ENCODE measurements at places on chromosomes 4 and X.

DNA sequence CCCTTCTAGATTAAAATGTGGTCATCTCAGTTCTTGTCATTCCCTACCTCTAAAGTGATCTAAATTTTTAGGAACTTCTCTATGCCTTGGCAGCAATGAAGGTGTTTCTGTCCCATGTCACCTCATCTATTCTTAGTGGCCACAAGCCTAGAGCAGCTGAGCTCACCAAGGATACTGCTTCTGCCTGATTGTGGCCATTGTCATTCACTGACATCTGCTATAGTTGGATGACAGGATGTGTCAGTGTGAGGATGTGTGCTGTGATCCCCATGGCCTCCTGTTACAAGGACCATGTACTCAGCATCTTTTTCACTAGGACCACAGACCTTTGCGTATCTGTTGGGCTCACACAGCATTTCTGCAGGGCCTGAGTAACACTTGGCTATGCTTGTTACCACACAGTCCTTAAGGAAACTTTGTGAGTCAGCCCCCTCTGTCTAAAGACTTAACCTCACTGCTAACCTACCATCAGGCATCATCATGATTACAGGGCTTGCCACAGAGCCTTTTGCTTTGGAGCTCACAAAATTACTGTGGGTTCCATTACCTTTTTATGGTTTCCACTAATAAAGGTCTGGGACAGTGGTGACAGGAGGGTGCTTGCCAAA is 421.0 kb downstream of the ADAM29 start:
- DNase-seq, result no peak

DNA sequence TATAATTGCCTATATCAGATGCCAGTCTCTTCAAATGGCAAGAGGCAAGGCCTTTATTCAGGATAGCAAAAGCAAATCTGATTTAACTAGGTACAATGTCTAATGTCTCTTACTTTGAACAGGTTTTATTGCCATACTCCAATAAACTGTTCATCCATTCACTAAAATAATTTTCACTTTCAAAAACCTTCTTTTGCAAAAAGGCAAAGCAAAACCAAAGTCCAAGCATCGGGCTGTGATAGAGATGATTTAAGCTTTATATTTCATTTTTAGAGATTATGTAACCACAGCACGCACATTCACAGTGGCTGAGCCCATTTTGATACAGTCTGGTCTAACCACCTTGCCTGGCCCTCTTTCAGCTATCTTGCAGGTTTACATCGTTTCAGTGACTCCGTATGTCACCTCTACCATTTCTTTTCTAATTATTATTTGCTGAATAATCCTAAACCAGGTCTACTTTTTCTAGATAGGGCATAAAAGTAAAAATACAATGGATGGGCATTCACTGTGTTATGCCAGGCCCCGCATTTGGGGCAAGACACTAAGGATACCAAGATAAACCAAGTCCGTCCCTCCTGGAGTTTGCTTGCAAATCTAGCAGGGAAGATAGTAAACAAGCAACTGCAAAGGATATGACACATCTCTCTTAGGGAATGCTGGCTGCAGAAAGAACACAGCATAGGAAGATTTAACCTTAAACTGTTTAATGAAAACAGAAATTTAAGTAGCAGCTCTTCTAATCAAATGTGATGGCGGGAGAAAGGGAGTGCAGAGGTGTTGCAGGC is 1.8 kb downstream of the CASP3 start:
- DNase-seq, result no peak

GRCh38 chr4:7295197-7295910 is 103.0 kb downstream of the SORCS2 start:
- DNase-seq, result no peak

GRCh38 chrX:129015381-129015780 is 507.9 kb downstream of the SMARCA1 start:
- no peak for DNase-seq

DNA sequence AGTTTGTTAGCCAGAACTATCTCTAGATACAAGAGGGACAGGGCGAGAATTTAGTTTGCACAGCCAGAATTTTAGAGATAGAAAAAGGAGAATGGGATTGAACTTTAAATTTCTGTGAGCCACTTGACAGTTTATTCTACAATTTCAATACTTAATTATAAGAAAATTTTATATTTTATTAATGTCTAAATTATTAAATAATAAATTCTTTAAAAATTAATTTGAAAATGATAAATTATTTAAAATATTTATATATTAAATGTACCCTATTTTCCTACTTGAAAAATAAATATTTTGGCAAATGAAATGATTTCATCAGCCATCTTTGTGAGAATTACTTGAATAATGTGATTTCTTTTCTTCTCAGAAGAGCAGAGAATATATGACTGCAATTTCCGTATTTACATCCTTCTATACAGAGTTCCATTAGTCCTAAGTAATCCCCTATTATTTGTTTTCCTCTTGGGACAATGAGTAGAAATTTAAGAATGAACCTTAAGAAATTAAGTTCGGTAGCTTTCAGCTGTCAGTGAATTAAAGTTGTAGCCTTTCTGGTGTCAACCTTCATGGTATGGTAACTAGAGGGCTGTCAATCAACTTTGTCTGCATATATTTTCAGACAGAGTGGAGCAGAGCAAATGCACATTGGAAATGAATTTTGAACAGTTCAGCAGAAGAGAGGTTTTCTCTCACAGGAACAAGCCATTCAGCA is 763.9 kb downstream of the PCDH18 start:
- no peak for DNase-seq
